NCI-H2081 (cell line): ENCODE measurements at places on chromosomes 5 and 9.

GRCh38 chr9:121627427-121627826, 24.0 kb upstream of the DAB2IP start:
- no peak for DNase-seq

- DNase-seq: peak; percentile 52
Observed at GRCh38 chr9:104386425-104387069, 117.5 kb upstream of the OR13F1 start.

DNA sequence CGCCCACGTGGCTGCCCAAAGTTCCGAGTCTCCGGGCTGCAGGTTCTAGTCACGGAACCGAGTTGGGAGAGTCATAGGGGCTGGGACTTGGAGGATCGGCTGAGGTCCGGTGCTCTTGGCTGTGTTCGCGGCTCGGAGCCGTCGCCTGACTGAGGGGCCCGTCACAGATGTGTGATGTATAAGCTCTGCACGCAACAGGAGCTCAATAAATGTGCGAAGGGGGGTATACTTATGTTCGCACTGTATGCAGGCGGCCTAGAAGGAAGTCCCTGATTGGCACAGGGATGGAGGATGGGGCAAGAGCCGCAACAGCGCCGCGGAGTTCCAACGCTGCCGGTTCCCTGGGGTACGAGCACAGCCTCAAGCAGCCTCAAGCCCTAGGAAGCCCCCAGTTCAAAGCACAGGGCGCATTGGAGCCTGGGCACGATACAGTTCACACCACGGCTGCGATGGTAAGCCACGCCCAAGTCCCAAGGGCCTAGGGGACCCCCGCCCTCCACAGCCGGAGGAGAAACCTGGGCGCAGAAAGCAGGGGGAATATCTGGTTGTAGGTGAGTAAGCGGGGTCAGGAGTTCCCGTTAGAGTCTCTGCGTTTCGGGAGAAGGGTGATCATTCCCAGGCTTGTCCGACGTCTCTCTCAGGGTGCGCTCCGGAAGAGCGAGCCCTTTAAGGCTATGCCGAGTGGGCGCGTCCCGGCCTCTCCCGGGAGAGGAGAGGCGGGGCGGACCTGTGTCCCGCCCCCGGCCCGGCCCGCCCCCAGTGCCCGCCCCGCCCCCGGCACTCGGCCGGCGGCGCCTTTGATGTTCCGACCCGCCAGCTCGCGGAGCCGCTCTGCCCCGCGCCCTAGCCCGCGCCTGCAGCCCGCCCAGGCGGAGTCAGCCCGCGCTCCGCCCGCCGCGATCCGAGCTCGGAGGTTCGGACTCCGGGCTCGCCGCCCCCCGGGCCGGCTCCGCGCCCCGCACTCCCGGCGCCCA, at the start of gene TCF7:
Gene TCF7, plus strand, starts transcription at position 780 of the 974 bp plus-strand sequence. CDS start 226 bp downstream, outside the sequence.
- DNase-seq: peak; percentile 55

GRCh38 chr9:133968966-133969617, 23.0 kb downstream of the VAV2 start:
- DNase-seq: no peak

- no peak for DNase-seq
Observed at GRCh38 chr5:6736524-6737042, 23.4 kb downstream of the TENT4A start.

DNA sequence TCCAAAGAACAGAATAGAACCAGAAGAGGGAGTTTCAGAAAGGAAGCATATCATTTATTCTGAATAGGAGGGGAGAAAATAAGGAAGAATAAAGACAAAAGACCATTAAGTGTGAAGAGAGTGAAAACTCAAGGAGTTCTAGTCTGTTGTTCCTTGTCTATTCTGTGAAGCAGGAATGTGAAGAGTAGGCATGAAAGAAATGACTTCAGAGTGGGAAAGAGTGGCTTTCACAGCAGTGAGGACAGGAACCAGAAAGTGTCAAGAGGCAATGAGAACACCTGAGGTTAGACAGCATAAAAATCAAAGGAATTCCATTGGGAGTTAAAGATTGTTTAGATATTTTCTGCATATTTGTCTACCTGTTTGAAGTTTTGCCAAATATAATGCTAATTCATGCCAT, 768.8 kb upstream of the GRAMD2B start:
- no peak for DNase-seq

GRCh38 chr5:90248640-90249039, 160.9 kb downstream of the CETN3 start:
- DNase-seq: no peak

- DNase-seq: no peak
Observed at GRCh38 chr9:703392-703791, 138.1 kb upstream of the DMRT1 start.

DNA sequence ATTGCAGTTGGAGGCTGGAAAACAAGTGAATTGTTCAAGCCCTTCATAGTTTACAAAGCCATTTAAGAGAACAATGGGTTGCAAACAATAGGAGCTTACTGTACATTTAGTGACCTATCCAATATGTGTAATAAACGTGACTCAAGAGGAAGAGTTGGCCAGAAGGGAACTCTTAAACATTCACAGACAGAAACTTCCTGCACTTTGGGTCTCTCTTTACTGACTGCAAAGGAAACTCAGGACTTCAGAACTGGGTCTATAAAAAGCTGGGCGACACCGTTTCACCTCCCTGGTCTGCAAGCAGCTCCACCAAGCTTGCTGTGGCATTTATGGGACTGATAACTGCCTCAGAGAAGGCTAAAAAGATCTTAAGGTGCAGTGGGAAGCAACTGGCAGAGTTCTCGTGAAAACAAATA, 48.7 kb upstream of the SPATA31D4 start:
- no peak for DNase-seq

- no peak for DNase-seq
Observed at GRCh38 chr9:127030814-127031740, 91.4 kb downstream of the ANGPTL2 start.

DNA sequence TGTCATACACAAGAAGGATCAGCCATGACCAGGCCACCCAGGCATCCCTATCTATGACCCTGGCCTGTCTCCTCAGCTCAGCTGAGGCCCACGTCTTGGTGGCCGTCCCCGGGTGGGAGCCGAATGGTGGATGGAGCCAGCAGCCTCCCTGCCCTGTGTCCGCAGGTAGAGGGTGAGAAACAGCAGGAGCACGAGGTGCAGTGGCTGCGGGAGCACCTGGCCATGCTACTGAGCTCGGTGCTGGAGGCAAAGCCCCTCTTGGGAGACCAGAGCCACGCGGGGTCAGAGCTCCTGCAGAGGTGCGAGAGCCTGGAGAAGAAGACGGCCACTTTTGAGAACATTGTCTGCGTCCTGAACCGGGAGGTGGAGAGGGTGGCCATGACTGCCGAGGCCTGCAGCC, 24.5 kb downstream of the FBXW5 start:
- no peak for DNase-seq

DNA sequence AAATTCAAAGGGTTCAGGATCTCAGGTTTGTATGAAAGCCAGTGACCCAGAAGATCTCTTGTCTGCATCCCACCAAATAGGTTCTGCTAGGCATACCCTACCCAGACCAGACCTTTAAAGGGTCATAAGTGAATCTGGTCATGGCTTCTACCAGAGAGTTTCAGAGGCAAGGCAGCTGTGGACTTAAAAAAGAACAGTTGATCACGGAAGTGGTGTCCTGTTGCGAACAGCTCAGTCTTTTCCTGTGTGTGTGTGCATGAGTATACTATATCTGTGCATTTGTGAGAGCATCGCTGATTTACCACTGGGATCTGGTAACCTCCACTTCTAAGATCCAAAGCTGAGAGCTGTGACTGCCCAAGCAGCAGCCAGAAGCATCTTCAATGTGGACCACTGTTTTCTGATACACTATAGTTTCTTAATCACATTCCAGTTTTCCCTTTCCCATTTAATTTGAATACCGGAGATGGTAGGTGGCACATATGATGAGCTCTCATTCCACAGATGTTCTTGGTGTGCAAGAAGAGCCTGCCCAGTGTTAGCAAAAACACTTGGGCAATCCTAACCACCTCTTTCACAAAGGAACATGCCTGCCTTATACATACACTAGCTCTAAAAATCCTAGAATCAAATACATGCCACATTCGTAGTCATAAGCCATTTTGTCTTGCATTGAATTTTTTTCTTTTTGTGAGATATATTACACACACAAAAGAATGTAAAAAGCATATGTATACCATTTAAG, 36.2 kb upstream of the OR2S2 start:
- DNase-seq: no peak

- DNase-seq: no peak
Observed at GRCh38 chr5:10036136-10036815, 213.4 kb downstream of the ATPSCKMT start.

DNA sequence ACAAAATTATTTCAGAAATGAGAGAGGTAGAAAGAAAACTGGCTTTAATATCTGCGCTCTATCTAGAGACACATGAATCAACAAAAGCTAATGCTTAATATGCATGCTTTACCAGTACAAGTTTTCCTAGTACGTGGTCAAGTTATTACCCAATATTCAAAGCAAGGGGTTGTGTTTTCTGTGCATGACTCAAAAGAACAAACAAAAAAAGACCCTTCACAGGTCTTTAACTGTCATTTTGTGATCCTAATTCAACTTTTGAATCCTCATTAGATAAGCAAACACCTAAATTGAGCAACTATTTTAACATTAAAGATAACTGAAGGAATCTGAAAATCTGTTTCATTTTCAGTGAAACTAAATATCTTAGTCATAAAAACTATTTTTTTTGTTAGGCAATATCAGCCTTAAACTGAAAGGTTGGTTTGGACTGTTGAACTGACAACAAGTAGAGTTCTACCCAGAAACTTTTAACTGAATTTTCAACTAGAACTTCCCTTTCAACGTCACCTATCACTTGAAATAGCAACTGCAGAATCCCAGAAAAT, 12.5 kb downstream of the ST8SIA4 start:
- no peak for DNase-seq

DNA sequence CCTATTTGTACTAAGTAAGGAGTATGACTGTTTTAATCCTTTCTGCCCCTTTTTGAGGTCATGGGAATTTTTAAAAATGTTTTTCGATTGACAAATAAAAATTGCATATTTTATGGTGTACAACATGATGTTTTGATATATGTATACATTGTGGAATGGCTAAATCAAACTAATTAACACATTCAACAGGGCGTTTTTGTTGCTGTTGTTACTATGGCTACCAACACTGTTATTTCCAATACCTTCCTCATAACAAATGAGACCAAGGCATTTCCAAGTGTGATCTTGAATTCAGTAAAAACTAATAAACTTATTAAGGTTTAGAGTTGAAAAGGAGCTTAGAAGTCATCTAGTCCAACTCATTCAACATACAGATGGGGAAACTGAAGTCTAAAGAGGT, 30.2 kb upstream of the SPEF2 start:
- no peak for DNase-seq

GRCh38 chr9:36961051-36961450, 73.0 kb downstream of the PAX5 start:
- DNase-seq: no peak

DNA sequence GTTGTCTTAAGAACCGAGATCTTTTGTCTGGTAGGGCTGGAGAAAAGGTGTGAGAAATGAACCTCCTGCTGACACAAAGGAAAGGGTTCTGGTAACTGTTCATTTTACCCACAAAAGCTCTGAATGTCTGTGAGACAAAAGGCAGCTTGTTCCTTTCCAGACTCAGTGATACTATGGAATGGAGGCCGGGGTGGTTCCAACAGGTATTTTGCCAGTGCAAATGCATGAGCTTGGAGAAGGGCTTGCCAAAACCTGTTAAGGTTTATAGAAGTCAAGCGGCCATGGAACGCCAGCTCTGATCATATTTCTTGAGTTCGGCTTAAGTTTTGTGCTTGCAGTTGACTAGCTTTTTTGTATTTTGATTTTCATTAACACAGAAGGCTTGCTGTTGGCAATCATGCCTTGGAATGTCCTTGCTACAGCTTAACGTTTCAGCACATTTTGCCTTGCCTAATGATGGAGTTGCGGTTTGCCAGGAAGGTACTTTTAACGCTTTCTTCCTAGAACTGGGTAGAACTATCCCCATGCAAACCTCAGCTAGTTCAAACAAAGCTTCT, 328.6 kb downstream of the PIK3R1 start:
- no peak for DNase-seq

GRCh38 chr5:148873690-148874485, 47.5 kb downstream of the ADRB2 start:
- DNase-seq: no peak

- DNase-seq: no peak
Observed at GRCh38 chr5:59335544-59335943, 558.0 kb downstream of the PDE4D start.

DNA sequence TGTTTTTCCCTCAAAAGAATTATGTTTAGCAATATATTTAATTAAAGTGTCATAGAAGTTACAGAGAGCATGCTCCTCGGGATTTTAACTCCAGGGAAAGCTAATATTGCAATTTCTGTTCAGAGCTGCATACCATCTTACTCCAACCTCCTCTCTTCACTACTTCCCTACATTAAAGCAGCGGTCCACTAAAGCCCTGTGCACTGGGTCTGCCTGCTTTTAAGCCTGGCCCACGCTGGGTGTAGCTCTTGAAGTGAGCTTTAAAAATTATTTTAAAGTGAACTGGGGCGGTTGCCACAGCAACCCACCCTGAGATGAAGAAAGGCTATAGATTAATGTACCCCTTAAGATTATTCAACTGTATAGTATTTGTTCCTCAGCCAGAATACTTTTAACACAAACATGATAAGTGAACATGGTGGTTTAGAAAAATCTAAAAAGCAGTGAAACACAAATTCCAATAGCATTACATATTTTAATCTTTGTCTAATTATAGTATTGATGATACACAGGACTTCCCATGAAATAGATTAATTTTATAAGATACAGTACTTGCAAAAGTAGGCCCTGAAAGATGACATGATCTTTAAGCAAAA, 3.9 kb upstream of the MEF2C start:
- DNase-seq: no peak

DNA sequence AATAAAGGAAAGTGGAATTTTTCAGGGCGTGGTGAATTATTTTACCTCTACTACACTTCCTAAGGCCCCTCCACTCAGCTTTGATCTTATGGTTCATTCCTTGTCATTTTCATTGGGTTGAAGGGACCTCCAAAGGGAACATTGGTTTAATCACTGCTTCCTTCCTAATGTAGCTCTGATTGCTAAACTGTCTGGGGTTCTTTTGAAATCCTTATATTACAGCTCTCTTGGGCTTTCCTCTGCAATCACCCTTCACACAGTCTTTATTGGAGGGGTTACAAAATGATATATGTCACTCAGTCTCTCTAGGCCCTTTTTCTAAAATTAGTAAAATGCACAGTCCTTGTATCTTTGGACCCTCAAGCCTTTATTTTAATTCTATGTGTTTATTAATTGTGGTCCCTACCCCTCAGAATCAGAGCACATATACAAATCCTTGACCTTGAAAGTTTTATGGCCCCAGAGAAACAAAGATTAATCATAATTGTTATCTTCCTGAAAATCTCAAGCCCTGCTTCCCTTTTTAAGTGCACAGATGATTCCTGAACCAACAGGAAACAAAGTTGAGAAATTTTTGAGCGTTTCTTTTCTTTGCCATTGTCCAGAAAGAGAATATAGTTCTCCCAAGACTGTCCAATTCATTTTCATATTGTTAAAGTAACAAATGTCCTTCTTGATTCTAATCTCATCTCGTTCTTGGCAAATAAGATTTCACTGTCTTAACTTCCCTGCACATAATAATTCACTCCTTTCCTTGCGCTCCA, 330.0 kb downstream of the ARRDC3 start:
- no peak for DNase-seq

- DNase-seq: no peak
Observed at GRCh38 chr9:70123695-70124094, 80.0 kb downstream of the MAMDC2 start.

- DNase-seq: no peak
Observed at GRCh38 chr9:21565155-21565554, 83.0 kb upstream of the IFNE start.

GRCh38 chr9:120337131-120337530, 242.8 kb downstream of the CDK5RAP2 start:
- DNase-seq: no peak

- DNase-seq: no peak
Observed at GRCh38 chr5:162456086-162456485, 388.5 kb downstream of the GABRG2 start.

- no peak for DNase-seq
Observed at GRCh38 chr9:137308057-137308619, 6.1 kb upstream of the NRARP start.
